ENCODE measurements at places on chromosomes 3 and 15.

DNA sequence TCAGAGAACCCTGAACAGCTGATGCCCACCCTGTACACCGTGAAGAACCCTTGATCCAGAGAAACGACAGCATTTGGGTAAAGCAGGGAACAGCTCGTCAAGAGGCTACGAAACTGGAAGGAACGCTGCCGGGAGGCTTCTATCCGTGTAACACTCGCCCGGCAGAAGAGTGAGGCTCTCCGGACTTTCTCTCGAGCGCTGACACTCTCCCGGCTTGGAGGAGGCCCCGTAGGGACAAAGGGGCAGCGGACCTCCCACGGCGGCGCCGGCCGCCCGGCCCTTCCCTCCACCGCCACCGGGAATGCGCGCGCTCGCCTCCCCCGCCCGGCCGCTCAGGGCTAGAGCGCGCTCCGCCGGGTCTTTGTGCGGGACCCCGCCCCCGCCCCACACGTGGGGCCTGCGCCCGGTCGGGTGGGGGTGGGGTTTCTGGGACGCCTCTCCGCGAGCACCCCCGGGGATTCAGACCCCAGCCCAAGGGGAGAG is 1.7 kb downstream of the HYAL2 start:
- DNase-seq = no peak

DNA sequence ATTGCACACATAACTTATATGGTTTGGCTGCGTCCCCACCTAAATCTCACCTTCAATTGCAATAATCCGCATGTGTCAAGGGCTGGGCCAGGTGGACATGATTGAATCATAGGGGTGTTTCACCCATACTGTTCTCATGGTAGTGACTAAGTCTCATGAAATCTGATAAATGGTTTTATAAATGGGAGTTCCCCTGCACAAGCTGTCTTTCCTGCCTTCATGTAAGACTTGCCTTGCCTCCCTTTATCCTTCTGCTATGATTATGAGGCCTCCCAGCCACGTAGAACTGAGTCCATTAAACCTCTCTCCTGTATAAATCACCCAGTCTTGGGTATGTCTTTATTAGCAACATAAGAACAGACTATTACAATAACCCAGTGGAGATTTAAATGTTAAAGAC is 653.9 kb downstream of the ROBO1 start:
- no peak for DNase-seq

DNA sequence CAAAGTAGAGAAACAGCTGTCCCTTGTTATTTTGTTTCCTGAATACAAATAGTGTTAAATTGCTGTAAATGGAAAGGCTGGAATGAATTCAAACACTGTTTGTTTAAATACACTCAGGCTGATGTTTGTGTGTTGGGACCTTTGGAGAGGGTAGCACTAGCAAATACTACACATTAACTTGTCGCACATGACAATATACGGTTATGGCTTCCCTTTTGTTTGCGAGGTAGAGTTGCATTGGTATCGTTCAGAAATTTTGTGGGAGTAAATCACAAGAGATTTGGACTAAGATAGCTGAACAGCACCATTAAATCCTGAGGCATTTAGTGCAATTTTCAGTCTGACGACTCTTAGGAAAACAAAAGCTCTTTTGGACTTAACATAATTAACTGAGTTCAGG is 213.0 kb upstream of the ROBO2 start:
- DNase-seq = no peak

- no peak for DNase-seq
Observed at GRCh38 chr15:23687143-23687470, at the start of gene NDN. Gene NDN, minus strand, starts transcription at chr15:23687305. Its CDS starts 88 bp downstream, at chr15:23687217.

GRCh38 chr15:48121849-48122248 is 1.1 kb downstream of the SLC24A5 start:
- DNase-seq = no peak

DNA sequence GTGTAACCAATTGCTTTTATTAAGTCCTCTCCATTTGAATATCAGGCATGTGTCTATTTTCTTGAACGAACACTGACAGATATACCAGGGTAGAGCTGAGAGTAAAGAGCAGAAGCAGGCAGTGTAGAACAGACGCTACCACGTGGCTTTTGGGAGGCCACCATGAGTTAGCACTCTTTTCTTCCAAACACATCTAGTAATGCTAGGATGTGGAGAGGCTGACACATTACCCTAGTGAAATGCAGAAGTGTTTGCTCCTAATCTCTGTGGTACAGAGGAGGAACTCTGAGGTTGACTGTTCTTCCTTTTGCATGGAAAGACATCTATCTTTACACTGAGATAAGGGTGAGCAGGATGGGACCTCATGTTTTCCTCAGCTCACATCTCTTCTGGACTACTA is 216.3 kb downstream of the SATB1 start:
- DNase-seq = no peak

- DNase-seq = no peak
Observed at GRCh38 chr3:8485141-8485870, 16.3 kb upstream of the LMCD1 start.

- no peak for DNase-seq
Observed at GRCh38 chr3:151852074-151852811, 21.2 kb upstream of the SUCNR1 start.

- no peak for DNase-seq
Observed at GRCh38 chr15:98580572-98580971, 67.8 kb upstream of the IGF1R start.

DNA sequence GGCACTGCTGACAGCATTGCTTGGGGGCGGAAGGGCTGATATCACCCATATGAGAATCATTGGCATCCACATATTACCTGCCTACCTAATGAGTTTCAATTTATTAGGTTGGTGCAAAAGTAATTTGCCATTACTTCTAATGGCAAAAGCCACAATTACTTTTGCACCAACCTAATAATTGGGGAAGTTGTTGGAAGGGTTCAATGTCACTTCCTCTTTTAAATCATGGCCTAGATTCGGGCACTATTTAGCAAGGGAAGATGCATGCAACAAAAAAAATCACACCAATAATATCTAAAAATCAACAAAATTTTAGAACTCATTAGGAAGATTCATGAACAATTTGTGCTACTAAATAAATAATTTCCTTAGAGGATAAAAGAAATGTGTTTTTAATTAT is 56.0 kb upstream of the AGTR1 start:
- DNase-seq = no peak

GRCh38 chr15:65049418-65049840 is 4.2 kb downstream of the SLC51B start:
- peak; percentile 78 for DNase-seq

GRCh38 chr3:94291686-94292085 is 228.8 kb downstream of the NSUN3 start:
- no peak for DNase-seq

DNA sequence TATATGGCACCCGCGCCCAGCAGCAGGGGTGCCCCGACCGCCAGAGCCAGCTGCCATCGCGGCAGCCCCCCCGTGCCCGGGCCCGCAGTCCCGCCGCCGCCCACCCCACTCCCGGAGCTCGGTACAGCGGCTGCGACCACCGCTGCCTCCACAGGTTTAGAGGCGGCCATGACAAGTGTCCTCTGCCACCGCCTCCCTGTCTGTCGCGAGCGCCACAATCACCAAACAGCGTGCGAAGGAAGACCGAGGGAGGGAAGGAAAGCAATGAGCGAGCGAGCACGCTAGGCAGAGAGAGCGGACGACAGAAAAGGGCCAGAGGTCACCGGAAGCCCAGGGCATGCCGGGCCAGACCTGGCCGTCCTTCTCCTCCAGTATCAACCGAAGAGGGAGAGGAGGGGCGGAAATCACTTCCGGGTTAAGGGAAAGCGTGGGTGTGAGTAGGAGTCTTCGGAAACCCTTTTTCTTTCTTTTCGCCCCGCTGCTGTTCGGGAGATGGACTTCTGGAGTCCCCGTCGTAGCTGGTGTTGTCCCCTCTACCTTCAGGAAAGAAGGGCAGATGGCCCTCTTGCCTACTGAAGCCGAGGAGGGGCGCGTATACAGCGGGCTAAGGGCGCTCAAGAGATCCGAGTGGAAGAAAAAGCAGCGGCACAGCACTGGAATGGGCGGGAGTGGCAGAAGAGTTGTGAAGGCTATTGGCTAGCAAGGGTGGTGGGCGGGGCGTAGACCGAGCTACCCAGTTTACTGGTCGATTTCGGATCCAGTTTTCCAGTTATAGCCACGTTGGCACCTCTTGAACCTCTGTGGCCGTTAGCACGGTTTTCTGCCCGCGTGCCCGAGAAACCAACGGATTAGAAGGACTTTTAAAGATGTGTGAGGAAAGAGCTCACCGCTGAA is at the start of the genes LNP1 and TOMM70:
Gene LNP1 (plus strand): TSS at position 760 of the 894 bp plus-strand sequence. CDS start 28,191 bp downstream, outside the sequence.
Gene TOMM70 (minus strand): TSS at position 310 of the 894 bp plus-strand sequence. CDS start 140 bp downstream, at position 170.
- peak; percentile 82 for DNase-seq

- no peak for DNase-seq
Observed at GRCh38 chr3:127215714-127216414, 22.9 kb downstream of the PRR23E start.

DNA sequence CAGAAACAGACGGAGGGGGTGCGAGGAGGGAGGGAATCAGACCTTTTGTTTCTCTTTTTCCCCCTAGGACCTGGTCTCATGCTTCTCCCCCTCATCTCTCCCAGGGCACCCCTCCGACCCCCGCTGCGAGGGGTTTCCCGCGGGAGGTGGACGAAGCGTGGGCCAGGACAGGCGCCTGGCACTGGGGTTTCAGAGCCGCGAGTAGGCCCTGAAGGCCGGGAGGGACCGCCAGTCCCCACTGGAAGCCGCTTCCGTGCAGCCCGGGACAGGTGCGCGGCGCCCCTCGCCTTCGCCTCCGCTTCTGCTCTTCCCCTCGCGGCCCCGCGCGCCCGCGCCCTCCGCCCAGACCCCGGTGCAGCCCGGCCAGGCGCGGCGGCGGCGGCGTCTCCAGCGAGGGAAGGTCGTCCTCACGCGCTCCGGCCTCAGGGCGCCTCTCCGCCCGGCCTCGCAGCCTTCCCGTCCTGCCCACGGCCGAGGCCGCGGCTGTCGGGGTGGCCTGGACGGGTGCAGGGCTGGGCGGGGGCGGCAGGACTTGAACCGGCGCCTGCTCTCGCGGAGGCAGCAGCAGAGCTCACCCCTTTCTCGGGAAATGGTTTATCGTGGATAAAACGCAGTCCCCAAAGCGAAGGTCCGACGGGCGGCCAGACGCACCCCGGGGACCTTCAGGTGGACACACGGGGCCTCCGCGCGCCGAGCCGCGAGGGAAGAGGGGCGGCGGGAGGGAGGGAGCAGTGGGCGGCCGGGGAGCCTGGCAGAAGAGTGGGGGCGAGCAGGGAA is 31.5 kb upstream of the ADAMTS17 start:
- no peak for DNase-seq

- DNase-seq = no peak
Observed at GRCh38 chr3:69113536-69113935, 8.9 kb downstream of the LMOD3 start.

DNA sequence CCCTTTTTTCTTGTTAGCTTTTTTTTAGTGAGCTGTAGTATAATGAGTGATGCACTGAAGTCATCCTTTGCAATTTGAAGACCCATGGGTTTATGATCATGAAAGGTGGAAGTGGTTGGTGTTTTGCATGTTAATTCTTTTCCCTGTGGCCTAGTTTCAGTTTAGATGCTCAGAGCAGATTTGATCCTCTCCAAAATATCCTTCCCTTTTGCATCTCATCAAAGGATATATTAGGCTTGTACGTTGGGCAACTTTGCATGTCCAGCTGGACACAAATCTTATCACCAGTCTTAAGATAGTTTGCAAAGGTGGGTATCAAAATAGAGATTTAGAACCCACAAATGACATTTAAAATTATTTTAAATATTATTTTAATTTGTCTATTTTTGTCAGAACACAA is 72.7 kb downstream of the MYRIP start:
- DNase-seq = no peak

GRCh38 chr15:71730277-71731144 is 79.8 kb upstream of the NR2E3 start:
- no peak for DNase-seq

DNA sequence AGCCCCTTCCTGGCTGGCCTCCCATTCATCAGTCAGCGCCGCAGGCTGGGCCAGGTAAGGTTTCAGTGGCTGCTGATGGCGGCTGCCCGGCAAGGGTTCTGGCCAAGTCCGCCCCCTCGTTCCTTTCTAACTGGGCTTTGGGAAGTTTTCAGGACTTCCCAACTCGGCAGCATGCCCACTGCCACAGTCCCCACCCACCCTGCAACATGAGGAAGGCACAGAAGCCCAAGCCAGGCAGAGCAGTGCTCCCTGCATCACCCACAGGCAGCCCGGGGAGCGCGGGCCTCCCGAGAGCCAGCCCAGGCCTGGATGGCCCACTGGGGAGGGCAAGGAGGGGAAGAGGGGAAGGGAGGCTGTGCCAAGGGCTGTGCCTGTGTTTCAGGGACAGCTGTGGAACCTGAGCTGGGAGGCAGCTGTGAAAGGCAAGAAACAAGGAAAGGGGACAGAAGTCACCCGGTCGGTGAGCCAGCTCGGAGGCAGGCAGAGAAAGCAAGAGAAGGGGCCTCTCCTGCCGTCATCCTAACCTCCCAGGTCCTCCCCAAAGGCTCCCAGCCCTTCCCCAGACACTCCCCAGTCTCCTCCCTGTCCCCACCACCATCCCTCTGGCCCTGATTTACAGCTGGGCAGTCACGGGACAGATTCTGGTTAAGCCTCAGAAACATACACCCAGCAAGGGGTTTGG is 73.9 kb downstream of the CPN2 start:
- no peak for DNase-seq

DNA sequence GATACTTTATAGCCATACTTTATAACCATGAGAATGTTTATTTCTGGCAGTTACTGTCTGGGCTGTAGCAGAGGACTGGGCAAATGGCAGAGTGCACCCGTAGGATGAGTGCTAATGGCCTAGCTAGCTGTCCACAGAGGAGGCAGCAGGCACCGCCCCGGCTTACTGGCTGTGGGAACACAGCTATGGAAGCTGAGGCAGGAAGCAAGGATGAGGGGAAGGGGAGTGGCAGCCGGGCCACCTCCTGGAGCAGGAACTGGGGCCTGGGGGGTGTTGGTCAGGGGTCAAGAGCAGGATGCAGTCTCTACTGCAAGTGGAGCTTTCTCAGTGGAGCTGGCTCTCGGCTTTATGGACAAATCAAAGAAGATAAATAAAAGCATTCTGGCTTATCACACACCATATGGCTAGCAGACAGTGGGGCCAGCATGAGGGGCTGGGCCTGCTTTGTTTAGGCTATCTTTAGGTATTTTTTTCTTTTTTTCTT is 316.8 kb upstream of the CTDSPL start:
- DNase-seq = no peak

DNA sequence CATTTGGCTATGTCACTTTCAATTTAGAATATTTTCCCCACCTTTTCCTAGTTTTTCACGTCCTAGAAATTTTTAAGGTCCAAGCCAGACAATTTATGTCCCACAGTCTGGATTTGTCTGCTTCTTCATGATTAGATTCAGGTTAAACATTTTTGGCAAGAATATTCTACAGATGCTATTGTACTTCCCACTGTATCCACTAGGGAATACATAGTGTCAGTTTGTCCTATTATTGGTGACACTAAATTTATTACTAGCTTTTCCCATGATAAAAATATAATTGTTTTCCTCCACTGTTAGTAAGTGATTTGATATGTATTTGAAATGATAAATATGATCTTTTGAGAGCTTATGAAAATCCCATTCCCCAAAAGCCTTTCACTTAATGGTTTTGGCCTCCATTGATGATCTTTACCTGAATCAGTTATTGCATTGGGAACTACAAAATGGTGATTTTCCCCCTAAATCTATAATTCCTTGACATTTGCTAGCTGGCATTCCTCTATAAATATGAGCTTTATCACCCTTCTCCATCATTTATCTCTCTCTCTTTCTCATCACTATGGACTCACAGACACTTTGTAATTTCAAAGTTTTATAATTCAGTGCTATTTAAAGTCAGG is 8.3 kb downstream of the ARL14 start:
- no peak for DNase-seq
